Activated naive CD8-positive, alpha-beta T cell treated with anti-CD3 and anti-CD28 coated beads for 36 hours (primary cell): ENCODE measurements at places on chromosomes 5 and 9. TPM values are rescaled to one million over a fixed set of nuclear protein-coding genes. Genes with fewer than 3 reads are reported as not detected.
A peak's percentile ranks its signal among the peaks of the same experiment; 100 is the strongest.

The TPPP gene
- not detected for total RNA-seq

GRCh38 chr9:128116104-128117083, 11.1 kb downstream of the PTGES2 start:
- H3K4me3 ChIP-seq = no peak overlapping the region
- no peaks in the 10 kb centered on the region for H3K27me3 ChIP-seq
- peaks cover 8% of the 10 kb centered on the region for H3K4me1 ChIP-seq
- H3K27ac ChIP-seq = no peak overlapping the region
- peaks cover 8% of the 10 kb centered on the region for H3K36me3 ChIP-seq
- DNase-seq = no peak

The SLC25A2 gene
- 0.21 TPM for total RNA-seq

DNA sequence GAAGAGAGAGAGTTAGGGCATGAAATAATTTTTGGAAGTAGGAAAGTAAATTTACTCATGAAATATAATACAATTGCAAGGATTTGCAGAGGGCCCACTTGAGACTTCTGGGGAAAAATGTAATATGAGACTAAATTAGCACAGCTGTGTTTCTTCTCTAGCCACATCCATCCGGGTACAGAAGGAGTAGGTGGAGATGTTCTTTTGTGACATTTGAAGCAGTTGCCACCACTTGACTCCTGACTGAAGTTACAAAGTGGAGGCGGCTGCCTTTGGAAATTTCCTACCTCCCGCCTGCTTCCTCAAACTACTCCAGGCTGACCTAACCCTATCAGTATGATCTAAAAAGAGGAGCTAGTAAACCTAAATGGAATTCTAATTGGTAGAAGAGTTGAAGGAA, 58.1 kb upstream of the SHISAL2B start:
- peaks cover 4% of the 10 kb centered on the region for H3K4me1 ChIP-seq
- no peak for DNase-seq
- H3K4me3 ChIP-seq = no peak overlapping the region
- no peaks in the 10 kb centered on the region for H3K36me3 ChIP-seq
- H3K27me3 ChIP-seq = peaks cover 16% of the 10 kb centered on the region

The SLC45A2 gene
- not detected for total RNA-seq

GRCh38 chr5:56123531-56124243, 109.4 kb downstream of the ANKRD55 start:
- no peaks in the 10 kb centered on the region for H3K36me3 ChIP-seq
- H3K27ac ChIP-seq = no peak overlapping the region
- no peak overlapping the region for H3K4me3 ChIP-seq
- no peak for DNase-seq
- peaks cover 41% of the 10 kb centered on the region for H3K4me1 ChIP-seq
- H3K27me3 ChIP-seq = no peaks in the 10 kb centered on the region

DNA sequence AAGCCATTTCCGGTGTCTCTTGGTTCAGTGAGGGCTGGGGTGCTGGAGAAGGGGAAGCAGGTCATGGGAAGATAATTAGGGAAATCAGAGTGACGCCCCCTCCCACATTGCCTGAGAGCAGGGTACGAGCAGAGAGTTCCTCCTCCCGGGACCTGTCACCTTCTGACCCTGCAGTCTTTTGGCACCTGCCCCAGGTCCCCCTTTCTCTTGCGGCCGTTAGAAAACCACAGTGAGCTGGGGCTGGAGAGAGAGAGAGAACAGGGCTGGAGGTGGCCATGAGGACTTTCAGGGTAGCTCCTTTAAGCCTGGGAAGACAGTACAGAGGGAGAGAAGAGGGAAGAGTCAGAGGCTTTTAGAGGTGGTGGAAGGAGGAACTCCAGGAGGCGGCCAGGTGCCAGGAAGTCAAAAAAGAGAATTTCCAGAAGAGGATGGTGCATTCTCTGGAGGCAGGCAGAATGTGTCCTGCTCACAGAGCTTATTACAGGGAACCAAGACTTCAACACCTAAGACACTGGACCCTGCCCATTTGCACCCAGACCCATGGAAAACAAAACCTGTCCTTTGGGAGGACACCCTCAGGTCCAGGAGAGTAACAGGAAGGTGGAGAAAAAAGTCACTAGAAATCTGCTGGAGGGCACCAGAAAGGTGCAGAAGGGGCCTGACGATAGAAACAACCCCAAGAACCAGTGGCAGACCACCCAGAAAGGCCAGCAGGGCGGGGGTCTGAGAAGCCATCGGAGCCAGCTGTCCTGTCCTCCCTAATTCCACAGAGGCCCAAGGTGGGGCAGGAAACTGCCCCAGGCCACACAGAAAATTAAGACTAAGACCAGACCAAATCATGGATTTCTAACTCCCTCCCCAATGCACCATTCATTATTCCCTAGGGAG, 6.5 kb upstream of the ACSL6 start:
- H3K27me3 ChIP-seq = peaks cover 52% of the 10 kb centered on the region
- DNase-seq = no peak
- peaks cover 44% of the 10 kb centered on the region for H3K4me1 ChIP-seq

DNA sequence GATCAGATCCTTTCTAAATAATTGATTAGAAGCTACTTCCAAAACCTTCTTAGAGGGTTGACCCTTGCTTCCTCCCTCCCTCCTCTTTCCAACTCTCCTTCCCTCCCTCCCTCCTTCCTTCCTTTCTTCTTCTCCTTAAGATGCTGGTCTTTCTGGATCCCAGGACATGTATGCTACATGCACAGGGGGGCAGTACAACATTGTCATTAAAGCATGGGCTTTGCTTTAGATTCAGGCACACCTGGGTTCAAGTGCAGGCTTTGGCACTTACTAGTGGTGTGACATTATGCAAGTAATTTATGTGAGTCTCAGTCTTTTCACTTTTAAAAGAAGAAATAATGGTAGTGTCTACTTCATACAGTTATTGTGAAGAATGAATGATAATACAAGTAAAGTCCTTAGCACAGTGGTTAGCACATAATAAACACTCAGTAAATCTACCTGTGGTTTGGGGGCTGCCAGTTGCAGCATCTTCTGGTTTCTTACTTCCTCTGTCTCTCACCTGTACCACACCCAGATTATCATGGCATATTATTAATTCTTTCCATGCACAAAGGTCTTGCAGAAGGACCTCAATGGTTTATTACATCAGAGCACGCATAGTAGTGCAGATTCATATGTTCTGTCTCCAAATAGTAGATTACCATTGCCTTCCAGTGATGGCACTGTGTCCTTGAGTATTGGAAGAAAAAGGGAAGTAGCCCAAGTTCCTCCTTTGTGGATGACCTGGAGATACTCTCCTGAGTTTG, 154.1 kb downstream of the ARHGAP26 start:
- peaks cover 39% of the 10 kb centered on the region for H3K4me1 ChIP-seq
- no peak overlapping the region for H3K4me3 ChIP-seq
- H3K27ac ChIP-seq = peak overlapping the region; percentile 54
- no peaks in the 10 kb centered on the region for H3K27me3 ChIP-seq
- peaks cover 20% of the 10 kb centered on the region for H3K36me3 ChIP-seq

GRCh38 chr5:134577796-134578577, 52.5 kb downstream of the JADE2 start:
- no peak overlapping the region for H3K4me3 ChIP-seq
- H3K4me1 ChIP-seq = peaks cover 9% of the 10 kb centered on the region
- H3K36me3 ChIP-seq = peaks cover 5% of the 10 kb centered on the region

- no peaks in the 10 kb centered on the region for H3K4me1 ChIP-seq
- DNase-seq = no peak
- H3K27ac ChIP-seq = no peak overlapping the region
- H3K27me3 ChIP-seq = peaks cover 10% of the 10 kb centered on the region
Observed at GRCh38 chr9:107587191-107587963, 97.8 kb upstream of the KLF4 start.

DNA sequence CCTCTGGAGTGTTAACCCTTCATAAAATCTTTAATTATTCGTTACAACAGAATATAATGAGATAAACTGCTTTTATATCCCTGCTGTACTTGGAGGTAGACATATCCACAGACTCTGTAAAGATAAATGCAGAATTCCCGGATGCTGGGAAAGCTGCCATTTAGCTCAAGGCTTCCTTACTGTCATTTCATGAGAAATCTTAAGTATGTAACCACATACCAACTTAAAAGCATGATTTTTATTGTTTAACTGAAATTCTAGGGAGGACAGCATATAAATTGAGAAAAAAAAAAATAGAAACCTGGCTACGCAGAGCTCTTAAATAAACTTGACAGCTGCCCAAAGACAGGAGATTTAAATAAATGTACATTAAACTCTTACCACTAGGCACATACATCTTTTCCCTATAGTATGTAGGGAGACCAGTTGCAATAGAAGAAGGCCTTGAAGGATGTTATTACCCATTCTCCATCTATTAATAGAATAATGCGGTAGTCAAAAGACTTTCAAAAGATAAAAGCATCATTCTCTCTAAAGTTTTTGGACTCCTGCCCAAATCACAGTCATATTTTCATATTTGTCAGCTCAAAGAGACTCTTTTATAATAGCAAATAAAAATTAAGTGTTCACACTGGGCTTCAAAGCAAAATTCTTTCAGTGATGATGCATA, 373.8 kb downstream of the NDUFS4 start:
- no peaks in the 10 kb centered on the region for H3K4me1 ChIP-seq
- DNase-seq = no peak
- no peaks in the 10 kb centered on the region for H3K27me3 ChIP-seq
- no peak overlapping the region for H3K4me3 ChIP-seq
- peaks cover 3% of the 10 kb centered on the region for H3K36me3 ChIP-seq

DNA sequence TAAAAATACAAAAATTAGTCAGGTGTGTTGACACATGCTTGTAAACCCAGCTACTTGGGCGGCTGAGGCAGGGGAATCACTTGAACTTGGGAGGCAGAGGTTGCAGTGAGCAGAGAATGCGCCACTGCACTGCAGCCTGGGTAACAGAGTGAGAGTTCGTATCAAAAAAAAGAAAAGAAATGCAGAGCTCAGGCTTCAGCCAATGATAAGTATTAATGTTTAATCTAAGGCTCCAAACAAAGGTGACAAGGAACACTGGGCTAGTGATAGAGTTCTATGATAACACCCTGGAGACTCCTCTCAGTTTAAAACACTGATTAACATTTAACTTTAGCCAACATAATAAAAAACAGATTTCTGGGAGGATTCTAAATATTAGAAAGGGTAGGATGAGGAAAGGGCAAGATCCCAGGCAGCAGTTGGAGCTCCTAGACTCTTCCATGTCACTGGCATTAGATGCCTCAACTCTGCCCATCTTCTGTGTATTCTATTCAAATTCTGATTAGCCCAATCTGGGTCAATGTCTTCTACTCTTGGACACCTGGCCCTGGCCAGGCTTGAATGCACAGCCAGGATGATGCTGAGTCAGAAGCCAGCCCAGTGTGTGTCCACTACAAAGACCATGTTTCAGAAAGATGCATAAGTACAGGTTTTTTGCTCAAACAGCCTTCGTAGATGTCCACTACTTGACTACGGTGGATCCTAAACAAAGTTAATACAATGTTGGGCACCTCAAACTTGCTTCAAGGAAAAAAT, 91.0 kb upstream of the FAM169A start:
- peaks cover 6% of the 10 kb centered on the region for H3K36me3 ChIP-seq
- H3K27ac ChIP-seq = no peak overlapping the region
- no peak for DNase-seq
- H3K4me1 ChIP-seq = no peaks in the 10 kb centered on the region

The ARL14EPL gene
- total RNA-seq = not detected

The EQTN gene
- not detected for total RNA-seq

- H3K4me1 ChIP-seq = peaks cover 3% of the 10 kb centered on the region
- no peak for DNase-seq
- peaks cover 2% of the 10 kb centered on the region for H3K36me3 ChIP-seq
- H3K4me3 ChIP-seq = no peak overlapping the region
Observed at GRCh38 chr9:134170532-134171315, 6.4 kb upstream of the RNU6ATAC start.

DNA sequence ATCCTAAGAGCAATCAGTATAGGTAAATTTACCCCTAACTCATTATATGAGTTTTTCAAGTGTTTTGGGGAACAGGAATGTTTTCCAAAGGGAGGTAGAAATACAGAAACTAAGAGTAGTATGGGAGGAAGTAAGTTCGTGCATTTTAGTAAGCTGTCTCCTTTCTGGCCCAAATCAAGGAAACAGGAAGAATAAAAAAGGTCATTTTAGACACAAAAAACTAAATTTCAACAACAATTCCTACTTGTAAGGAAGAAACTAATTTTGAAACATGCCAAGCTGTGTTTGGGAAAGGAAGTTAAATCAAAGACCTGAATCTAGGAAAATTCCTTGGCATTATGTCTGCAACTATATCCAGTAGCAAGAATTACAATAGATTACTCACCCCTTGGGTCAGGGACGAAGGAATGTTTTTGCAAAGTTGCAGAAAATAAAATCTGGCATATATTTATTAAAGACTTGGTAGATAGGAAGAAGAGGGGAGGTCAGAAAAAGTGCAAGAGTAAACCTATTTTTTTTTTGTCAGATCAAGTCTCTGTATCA, 6.5 kb upstream of the RPS6 start:
- H3K36me3 ChIP-seq = no peaks in the 10 kb centered on the region
- DNase-seq = no peak
- no peak overlapping the region for H3K27ac ChIP-seq

DNA sequence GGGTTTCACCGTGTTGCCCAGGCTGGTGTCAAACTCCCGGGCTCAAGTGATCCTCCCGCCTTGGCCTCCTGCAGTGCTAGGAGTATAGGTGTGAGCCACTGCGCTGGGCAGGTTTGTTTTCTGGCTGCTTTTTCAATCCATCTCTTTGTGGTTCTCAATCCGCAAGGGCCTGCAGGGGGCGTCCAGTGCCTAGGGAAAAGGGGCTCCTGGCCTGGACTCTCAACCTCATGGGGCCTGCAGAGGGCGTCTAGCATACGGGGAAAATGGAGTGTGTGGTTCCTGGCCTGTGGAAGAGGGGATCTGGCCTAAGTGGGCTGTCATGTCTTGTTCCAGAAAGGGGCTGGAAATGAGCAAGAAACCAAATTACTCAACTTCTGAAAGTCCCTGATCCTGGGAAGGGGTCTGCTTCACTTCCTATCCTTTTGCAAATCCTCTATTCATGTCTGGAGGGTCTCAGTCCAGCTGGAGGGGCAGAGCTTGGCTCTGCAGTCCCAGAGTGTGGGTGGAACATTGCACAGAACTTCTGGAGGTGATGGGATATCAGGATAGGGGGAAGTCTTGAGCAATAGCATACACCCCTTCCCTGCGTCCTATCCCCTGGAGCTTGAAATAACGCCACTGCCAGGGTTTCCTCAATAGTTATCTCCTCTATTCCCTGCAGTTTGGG, 12.7 kb upstream of the CCL27 start:
- no peaks in the 10 kb centered on the region for H3K27me3 ChIP-seq
- no peak overlapping the region for H3K27ac ChIP-seq
- peaks cover 2% of the 10 kb centered on the region for H3K36me3 ChIP-seq
- H3K4me1 ChIP-seq = peaks cover 5% of the 10 kb centered on the region
- H3K4me3 ChIP-seq = no peak overlapping the region
- DNase-seq = peak; percentile 66

DNA sequence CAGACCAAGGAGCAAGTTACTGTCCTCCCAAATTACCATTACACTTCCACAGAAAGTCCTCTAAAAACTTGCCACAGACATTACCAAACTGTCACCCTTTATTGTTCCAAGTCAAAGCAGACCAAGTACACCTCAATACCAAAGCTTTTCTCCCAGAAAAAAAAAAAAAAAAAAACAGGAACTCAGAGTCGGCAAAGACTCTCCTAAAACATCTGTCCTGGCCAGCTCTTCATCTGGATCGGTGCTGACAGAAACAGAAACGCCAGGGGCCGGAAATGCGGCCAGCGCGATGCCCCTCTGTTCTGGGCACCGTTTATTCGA, 718 bp downstream of the DEPDC1B start:
- H3K4me3 ChIP-seq = peak overlapping the region; percentile 86
- H3K27ac ChIP-seq = peak overlapping the region; percentile 84
- peaks cover 5% of the 10 kb centered on the region for H3K36me3 ChIP-seq
- H3K27me3 ChIP-seq = peaks cover 21% of the 10 kb centered on the region
